ENCODE measurements at places on chromosomes 1 and 21.

DNA sequence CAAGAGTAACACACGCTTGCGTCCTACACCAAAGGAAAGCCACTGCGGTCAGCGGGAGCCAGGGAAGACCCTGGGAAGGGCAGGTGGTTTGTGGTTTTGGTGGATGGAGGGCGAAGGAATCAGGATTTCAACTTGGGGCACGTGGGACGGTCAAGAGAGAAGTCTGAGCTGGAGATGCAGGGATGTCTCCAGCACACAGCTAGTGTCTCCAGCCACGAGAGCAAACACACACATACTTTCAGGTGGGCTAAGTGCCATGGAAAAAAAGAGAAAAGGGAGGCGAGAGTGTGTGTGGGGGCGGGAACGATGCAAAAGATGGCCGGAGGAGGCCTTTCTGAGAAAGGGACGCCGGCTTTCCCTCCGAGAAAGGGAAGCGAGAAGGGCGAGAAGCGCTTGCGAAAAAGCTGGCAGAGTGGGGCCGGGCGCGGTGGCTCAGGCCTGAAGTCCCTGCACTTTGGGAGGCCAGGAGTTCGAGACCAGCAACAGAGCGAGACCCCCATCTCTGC lies 1.4 kb upstream of the SRRM1 start:
- DNase-seq: peak; percentile 33

DNA sequence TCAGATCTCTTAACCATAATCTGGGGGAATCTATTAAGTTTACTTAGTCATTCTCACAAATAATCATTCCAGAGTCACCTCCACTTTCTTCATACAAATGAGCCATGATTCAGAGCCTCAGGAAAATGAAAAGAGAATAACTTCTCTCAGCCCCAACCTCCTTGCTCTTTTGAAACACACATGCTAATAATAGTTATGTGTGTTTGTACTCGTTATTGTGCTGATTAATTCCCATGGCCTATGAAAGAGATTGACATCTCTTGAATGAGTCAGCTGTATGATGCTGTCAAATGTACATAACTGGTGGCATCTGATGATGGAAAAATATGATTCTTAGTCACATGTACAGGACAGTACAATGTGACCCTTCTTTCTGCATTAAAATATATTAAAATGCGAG lies 41.5 kb downstream of the DTL start:
- no peak for DNase-seq

DNA sequence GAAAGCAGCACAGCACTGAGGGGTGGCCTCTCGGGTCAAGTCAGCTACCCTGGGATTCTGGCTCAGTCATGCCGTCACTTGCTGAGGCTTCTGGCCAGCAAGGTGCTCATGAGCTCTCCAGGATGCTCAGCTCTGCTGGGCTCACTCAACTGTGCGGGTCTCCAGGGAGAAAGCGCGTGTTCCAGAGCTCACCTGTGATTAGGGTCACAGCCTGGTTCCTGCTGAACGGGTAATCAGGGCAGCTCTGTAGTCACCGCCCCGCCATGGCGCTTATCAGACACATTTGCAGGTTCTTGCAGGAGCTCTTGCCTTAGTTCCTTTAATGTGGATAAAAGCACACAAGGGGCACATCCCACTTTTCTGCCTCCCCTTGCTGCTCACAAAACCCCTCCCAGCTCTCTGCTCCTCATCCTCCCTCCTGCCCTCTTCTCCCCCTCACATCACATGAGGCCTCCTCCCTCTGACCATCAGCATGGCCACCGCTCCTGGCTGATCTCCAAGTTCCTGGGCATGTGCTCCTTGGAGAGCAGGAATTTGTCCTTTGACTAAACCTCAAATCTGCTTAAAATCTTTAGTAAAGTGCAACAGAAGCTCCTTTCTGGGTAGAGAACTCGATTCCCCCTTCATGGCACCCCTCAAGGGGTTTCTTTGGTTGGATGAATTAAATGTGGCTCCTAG lies 2.0 kb downstream of the PCP4 start:
- no peak for DNase-seq

DNA sequence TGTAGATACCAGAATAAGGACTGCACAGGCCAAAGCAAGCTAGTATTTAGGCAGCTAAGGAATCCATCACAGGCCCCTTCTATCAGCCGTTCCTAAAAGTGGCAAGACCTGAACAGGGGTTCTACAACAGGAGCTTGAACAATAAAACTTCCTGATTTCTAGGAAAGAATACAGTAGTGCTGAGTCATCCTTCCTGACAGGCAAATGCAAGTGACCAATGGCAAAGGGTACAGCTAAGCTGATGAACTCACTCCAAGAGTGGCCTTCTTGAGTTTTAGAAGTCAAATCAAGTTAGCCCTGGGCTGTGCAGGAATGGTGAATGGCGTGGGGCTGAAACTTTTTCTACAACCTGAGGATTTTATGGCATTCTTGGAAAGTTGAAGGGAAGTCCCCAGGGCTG lies 112.9 kb downstream of the GREM2 start:
- no peak for DNase-seq

DNA sequence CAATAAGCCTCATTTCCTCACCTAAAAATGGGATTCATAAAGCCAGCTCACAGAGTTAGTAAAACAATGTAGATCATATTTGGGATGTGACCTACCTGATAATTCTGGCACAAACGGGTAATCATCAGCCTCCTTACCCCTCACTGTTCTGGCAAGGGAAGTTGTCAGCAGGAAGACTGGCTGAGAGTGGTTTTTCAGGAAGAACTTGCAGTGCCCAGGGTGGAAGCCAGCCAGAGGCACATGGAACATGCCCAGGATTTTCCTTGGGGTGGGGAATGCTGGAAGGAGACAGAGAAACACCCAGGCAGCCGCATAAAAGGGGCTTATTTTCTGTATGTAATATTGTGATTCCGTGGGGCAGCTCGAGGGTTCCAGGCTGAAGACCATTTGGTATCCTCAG lies 7.7 kb upstream of the SLC5A9 start:
- DNase-seq: no peak

DNA sequence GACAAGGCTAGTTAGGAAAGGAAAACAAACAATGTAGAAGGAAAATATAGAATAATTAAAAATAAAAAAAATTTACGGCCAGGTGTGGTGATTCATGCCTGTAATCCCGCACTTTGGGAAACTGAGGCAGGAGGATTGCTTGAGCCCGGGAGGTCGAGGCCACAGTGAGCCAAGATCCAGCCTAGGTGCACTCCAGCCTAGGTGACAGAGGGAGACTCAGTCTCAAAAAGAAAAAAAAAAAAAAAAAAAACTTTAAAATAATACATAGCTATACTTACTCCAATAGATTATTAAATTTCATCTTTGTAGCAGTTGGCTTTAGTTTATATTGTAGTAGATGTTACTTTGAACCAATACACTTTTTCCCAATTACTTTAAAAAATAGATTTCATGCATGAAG lies 32.0 kb downstream of the LIN9 start:
- no peak for DNase-seq

- no peak for DNase-seq
Observed at GRCh38 chr1:197841883-197842553, 60.4 kb upstream of the C1orf53 start.

DNA sequence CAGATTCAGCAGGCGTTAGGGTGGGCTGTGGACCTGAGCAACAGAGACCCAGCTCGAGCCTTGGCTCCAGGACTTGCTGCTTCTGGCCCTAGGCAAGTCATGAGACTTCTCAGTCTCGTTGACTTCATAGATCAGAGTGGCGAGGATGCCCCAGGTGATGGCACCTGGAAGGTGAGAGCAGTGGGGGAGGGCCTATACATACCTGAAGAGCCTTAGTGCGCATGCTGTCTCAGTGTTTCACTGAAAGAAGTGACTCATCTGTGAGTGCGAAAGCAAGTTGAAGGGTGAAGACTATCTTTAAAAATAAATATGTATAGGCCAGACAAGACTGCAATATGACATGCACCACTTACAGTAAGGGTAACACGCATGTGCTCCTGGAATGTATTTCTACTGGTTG lies 10.1 kb downstream of the PLEKHA6 start:
- no peak for DNase-seq

DNA sequence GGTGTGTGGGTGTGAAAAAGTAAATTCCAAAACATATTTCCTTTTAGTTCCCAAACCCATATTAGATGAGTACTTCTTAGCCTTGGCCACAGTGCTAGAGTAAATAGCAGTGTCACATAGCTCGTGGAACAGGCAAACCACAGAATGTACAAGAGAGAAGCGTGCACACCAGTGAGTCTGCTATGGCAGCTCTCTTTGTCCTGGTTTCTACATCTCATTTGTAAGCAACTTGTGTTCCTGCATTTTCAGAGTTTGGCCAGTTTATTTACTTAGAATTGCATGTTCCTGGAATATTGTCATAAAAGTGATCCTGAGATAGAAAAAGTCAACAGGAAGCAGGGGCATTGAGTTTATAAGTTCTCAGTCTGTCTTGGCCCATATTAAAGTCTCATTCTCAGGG lies 142.1 kb downstream of the DHRS3 start:
- DNase-seq: no peak

DNA sequence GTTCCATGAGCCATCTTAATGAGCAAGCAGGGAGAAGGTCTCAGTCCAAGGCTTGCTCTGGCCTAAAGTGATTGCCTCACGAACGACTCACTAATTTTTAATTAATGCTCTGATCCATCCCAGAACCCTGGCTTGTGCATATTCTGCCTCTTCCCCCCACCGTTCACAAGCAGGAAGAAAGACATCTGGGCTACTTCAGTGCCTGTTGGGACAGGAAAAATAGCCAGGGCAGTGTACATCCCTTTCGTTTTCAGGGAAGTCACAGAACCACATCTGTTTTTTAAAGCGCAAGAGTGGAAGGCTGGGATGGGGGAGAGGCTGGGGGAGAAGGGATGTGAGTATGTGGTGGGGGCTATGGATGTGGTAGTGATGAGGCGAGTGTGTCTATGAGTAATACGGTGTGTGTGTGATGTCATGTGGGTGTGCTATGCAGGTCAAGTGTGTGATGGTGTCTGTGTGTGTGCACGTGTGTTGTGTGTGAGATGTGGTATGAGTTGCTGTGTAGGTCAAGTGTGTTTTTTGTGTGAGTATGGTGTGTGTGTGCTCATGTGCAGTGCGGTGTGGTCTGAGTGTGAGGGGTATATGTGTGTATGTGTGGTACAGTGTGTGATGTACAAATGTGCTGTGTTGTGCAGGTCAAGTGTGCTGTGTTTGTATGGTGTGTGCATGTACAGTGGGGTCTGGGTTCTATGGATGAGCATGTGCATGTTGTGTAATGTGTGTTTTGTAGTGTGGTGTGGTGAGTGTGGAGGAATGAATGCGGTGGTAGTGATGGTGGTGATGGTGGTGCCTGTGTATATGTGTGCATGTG lies 64.9 kb upstream of the SYT6 start:
- DNase-seq: no peak

DNA sequence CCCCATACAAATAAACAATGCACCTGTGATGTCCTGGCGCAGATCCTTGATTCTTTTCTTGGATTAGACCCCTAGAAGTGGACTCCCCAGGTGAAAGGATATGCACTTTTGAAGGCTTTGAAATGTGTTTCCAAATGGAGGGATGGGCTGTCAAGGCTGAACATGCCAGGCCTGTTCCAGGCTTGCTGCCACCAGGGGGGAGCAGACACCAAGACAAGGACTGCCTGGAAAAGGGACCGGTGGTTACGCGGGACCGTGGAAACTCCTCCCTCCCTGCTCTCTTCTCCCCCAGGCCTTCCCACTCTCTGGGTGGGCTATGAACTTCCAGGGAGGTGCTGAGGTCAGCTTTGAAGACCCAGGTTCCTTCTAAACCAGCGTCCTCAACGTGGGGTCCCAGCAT lies 12.7 kb downstream of the C1QB start:
- DNase-seq: no peak

DNA sequence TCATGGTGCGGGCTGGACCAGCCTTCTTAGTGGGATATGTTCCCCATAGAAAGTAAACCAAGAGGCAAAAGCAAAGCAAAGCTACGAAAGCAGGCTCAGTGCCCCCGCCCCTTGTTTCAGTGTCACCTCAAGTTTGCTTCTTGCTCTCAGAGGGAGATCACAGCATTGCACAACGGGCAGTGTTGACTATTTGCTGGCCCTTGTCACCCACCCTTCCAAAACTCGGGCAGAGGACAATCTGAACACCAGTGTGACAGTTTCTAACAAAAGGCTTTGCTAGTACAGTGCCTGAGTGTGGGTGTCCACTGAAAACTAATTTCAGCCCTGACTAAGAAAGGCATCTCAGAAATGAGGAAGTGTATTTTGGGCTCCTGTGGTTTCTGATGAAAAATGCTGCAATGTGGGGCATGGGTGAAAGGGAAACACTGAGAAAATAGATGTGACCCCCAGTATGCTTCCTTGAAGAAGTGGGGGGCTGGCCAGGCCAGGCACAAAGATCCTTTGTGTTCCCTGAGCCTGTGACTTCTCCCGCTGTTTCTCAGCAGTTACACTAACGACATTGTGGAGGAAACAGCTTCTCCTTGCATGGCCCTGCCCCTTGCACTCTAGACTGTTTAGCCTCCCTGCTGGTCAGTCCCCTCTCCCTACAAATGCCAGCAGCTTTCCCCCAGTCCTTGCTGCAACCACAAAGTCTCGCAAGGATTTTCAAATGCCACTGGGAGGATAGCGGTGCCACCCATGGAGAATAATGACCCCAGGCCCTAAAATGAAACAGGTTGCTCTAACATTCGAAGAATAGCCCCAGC lies 33.3 kb upstream of the KCNE1 start:
- DNase-seq: no peak

DNA sequence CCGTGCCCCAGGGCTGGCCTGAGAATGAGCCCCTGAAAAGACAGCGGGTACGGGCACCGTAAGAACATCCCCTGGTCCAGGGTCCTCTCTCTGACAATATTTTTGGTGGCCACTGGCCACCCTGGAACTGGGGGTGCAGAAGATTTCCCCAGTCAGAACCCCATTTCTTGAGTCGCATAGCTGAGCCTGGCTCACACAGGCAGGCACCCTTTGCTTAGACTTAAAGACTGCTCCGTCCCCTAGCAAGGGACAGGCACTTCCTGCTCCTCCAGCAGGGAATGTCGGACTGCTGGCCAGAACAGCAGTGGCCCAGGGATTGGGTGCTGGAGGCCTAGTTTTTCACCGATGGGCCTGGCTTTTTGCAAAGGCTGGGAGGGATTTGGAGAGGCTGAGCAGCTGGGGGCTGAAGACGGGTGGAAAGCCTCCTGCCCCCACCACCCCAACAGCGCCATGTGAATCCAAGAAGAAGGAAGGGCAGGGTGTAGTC lies 4.3 kb downstream of the OLIG2 start:
- no peak for DNase-seq

DNA sequence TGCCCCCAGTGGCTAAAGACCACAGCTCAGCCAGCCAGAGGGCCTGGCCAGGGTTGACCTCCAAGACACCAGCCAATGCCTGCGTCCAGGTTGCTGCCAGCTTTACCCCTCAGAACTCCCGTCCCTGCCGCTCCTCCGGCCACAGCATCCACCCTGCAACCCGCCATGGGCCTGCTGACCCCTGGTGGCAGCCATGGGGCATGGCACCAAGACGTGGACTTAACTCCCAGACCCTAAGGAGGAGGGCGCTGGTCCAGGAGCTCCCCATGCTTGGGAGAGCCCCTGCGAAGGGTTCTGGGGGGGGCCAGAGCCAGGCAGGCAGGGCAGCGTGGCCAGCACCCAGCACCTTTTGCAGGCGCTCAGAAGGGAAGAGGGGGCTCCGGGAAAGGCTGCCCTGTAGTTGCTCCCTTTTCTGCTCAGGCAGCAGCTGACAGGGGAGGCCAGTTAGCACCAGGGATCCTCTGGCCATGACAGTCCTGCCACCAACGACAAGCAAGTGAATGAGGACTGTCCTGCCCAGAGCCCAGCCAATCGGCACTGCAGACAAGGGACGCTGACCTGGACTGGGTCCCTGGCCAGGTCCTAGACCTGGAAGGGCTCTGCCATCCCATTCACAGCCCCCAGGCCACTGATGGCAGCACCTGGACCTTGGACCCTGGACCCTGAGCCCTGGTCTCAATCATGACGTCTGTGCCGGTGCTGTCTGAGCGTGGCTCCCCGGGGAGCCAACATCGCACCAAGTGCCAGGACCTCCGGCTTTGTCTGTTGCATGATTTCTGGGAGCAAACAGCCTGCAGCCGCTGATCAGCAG lies 246.2 kb downstream of the NPHP4 start:
- peak; percentile 44 for DNase-seq

Data from heart right ventricle (tissue), 16 donors.